ENCODE measurements at places on chromosomes 5 and 9. TPM values are rescaled to one million over a fixed set of nuclear protein-coding genes. Genes with fewer than 3 reads are reported as not detected.

JAKMIP2 gene
- total RNA-seq, result 3.9 TPM

NRARP gene
- 2.1 TPM for total RNA-seq

LCN9 gene
- total RNA-seq, result not detected

BTNL3 gene
- not detected for total RNA-seq

FCHSD1 gene
- 28.2 TPM for total RNA-seq

NAIF1 gene
- 13.7 TPM for total RNA-seq

FCN1 gene
- not detected for total RNA-seq

MARCHF3 gene
- 3.6 TPM for total RNA-seq

PCDHA2 gene
- total RNA-seq, result not detected

SLC44A1 gene
- total RNA-seq, result 9.7 TPM

CAMK2A gene
- total RNA-seq, result not detected

- no peak for DNase-seq
Observed at GRCh38 chr5:20109326-20109725, 121.3 kb upstream of the CDH18 start.

- DNase-seq, result no peak
Observed at GRCh38 chr5:30505014-30505886, 688.2 kb upstream of the CDH6 start.

- DNase-seq, result no peak
Observed at GRCh38 chr5:174505621-174506020, 218.8 kb upstream of the MSX2 start.

GRCh38 chr5:65262096-65262495 is 219.6 kb downstream of the ADAMTS6 start:
- no peak for DNase-seq

DNA sequence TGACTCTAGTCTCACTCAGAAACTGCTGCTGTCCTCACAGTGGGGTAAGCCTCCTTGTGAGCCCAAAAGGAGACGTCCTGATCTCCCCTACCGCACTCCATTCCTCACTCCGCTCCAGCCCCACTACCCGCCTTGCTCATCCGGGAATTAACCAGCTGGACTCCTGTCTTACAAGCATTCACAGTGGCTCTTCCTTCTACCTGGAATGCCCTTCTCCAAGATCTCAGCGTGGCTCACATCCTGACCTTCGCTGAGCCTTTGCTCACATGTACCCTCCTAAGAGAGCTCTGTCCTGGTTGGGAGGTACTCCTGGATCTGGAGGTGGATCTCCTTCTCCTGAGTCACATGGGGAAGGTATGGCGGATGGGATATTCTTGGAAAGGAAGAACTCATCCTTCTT is 10.7 kb upstream of the KLF9 start:
- DNase-seq, result no peak

DNA sequence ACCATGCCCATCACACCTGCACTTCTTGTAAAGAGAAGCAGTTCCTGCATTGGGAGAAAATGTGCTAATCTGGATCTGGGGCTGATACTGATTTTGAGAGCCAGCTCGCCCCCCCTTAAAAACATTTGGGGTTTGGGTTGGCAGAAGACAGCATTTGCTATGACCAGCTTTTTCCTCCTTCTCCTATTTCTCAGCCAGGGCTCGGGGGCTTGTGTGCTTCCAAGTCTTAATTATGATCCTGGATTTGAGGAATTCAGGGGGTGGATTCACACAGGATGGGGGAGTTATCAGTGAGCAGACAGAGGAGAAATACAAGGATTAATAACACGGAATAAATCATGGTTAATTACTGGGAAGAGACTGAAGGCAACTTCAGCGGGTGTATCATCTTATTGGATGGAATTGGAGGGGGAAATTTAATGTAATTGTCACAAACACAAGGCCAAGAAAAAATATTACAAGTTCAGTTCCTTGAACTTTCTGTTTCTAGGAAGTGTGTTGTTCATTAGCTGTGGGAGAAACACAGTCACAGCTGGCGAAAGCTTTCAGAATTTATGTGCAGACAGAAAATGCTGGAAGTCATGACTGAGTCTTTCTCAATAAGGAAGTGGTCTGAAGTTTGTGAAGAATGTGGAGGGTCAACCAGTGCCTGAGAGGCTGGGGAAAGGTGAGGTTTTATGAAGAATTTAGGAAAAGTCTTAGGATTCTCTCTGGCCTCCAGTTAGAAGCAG is 15.3 kb downstream of the C9orf152 start:
- DNase-seq, result no peak

- peak; percentile 96 for DNase-seq
Observed at GRCh38 chr9:137302118-137302448, at the start of gene NRARP. NRARP (minus strand) TSS chr9:137302271; CDS start chr9:137301928, 343 bp downstream.

DNA sequence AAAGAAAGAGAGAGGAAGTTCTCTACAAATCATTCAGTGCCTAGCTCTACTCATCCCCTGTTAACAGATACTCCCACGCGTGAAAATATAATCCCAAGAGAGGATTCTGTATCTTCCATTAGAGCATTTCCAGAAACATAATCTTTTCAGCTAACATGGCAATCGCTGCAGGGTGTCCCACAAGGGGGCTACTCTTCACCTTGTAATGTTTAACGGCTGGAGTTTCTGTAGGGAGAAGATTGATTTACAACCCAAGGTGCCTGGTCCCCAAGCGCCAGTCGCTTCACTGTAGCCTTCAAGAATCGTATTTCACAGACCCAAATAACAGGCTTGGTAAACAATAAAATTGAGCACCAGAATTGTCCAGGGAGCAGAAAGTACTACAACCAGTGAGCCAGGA is 318.7 kb downstream of the TLE1 start:
- DNase-seq, result no peak

GRCh38 chr5:88888291-88888690 is 5.3 kb upstream of the MEF2C start:
- DNase-seq, result no peak

- no peak for DNase-seq
Observed at GRCh38 chr9:122031157-122031556, 62.0 kb downstream of the TTLL11 start.

DNA sequence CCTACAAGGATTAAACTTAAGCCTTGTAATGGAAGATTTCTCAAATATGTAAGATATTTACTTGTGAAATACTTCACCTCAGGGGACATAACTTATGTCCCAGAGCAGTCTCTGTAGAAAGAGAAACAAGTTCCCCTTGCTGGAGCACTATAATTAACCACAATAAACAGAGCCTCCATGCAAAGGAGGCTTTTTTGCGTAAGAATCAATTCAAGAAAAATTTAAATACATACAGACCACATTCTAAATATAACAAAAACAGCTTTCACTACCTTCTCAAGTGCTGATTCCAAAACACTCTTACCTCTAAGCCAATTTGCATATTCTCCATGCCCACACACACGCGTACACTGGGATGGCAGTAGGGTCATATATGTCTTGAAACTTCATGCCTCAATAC is 30.7 kb upstream of the CCNB1 start:
- DNase-seq, result no peak
